DMS53 (cell line): ENCODE measurements at places on chromosomes 1 and 21.
A peak's percentile ranks its signal among the peaks of the same experiment; 100 is the strongest.

- peak; percentile 52 for DNase-seq
Observed at GRCh38 chr1:202643397-202644218, 66.6 kb downstream of the SYT2 start.

DNA sequence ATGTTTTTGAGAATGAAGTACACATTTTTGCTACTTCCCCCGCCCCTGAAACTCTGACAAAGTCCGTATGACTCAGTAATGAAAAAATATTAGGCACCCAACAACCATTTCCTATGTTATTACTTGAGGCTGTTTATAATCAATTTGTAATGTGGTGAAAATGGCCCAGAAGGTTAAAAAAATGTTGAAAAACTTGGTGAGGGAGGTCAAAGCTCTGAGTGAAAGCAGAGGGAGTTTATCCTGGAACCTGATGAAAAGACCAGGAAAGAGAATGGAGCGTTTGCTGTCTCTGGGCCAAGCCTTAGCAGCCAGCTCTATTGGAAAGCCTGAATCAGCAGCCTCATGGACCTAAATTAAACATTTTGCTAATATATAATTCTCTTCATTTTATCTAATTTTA lies 367.7 kb upstream of the NEGR1 start:
- no peak for DNase-seq

DNA sequence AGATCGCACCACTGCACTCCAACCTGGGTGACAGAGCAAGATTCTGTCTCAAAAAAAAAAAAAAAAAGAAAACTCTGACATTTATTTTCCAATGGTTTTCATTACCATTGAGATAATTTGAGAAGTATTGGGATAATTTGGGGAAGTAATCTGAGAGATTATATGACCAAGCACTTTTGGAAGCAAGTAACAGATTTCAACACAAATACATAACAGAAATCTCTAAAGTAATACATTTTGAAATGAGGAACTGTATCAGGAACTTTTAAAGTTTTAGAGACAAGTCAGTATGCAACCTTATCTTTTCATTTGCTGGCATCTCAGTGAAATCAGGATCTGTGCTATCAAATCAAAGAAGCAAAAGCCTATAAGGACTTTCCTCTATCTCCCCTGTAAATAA lies 25.4 kb upstream of the SLC16A1 start:
- no peak for DNase-seq

- no peak for DNase-seq
Observed at GRCh38 chr1:205805082-205805711, 7.8 kb downstream of the SLC41A1 start.

- DNase-seq: no peak
Observed at GRCh38 chr1:1118876-1119220, 3.0 kb upstream of the C1orf159 start.

- no peak for DNase-seq
Observed at GRCh38 chr1:154729577-154729976, 121.6 kb upstream of the ADAR start.

DNA sequence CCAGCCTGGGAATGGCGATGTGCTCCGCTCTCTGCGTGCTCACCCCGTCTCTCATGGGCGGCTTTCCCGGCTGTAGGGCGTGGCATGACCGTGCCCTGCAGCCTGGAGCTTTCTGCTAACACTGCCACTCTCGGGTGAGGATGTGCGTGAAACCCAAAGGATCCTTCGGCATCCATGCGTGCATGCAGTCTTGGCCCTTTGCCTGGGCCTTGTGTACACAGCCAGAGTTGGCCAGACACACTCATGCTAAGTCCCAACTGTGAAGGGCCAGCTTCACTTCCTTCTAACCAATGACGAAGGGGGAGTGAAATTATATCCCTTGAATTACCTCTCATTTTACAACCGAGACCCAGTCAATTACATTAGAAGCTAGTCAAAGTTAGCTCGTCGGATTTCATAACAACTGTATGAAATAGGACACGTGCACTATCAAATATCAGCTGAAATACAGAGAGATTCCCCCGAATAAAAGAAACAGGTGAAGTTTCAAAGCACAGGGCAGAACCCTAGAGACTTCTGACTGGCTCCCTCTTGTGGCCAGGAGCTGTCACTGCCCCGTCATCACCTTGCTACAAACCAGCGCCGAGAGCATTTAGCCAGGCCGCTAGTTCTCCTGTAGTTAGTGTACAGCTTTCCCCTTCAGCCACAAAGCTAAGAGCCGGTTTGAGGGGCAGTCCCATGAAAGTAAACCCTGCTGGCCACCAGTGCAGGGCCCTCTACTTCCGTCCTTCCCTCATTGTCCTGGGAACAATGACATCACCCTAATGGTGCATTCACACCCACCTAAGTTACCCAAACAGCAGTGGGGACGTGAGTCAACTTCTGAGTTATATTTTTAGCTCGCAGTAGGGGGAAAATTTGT lies 63.4 kb upstream of the COA6 start:
- DNase-seq: peak; percentile 94

GRCh38 chr1:14120895-14121294 lies 420.9 kb downstream of the PRDM2 start:
- DNase-seq: no peak

- DNase-seq: peak; percentile 88
Observed at GRCh38 chr1:6859415-6860343, 74.4 kb downstream of the CAMTA1 start.

GRCh38 chr1:94111879-94112278 lies 9.1 kb downstream of the ABCA4 start:
- no peak for DNase-seq

- DNase-seq: no peak
Observed at GRCh38 chr1:203666609-203667008, 40.0 kb downstream of the ATP2B4 start.

DNA sequence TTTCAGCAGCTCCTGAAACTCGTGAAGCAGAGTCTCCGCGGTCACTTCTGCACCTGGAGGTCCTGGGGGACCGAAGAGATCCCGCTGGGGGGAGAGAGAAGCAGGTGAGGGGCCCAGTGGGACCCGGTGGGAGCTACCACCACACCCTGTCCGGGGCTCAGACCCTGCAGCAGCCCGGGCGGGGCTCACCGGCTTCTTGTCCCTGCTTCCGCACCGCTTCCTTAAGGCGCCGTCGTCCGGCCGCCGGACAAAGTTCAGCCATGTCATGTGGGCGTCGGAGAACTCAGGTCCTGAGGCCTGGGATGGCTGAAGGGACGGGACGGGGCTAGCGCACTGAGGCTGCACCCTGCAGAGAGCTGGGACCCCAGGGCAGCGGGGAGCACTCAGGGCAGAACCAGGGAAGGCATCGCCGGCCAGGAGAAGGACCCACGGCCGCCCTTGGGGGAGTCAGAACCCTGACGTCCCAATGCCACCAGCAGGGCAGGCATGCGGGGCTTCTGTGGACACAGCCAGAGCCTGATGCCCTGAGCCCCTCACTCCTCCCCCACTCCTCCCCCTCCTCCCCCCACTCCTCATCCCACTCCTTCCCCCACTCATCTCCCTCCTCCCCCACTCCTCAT lies 2.2 kb downstream of the C1QTNF12 start:
- peak; percentile 64 for DNase-seq

- DNase-seq: no peak
Observed at GRCh38 chr1:231757101-231757404, 130.5 kb downstream of the DISC1 start.

GRCh38 chr1:39539252-39539790 lies 37.3 kb downstream of the PABPC4 start:
- peak; percentile 92 for DNase-seq

GRCh38 chr1:79322511-79323027 lies 316.0 kb upstream of the ADGRL4 start:
- DNase-seq: no peak

- DNase-seq: no peak
Observed at GRCh38 chr1:13769212-13769611, 69.2 kb downstream of the PRDM2 start.

DNA sequence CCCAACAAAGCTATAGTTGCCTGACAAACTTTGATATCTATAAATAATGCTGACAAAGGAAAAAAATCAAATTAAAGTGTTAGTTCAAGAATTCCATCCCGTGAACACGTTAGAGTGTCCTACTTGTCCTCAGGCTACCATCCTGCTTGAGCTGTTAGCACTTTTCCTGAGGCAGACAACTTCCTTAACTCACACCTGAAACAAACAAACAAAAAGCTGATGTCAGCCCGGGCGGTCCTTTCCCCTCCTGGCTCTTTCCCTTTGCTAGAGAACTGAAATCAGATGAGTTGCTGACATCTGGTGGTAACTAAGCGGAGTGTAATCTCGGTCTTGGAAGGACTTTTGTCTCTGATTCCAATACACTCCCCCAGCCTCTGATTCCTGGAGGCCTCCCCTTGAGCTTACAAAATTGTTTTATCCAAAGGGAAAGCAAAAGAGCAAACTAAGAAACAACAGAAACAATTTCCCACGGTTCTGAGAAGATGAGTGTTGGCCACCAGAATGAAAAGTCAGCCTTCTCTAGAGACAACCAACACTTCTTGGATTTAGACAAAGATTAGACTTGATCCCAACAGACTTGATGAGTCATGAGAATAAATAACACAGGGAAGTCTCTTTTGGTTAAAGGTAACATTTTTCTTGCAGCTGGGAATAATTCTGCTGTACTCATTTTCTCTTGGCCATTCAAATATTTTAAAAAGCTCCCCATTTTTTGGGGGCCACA lies 135.4 kb downstream of the PROX1 start:
- peak; percentile 95 for DNase-seq

- no peak for DNase-seq
Observed at GRCh38 chr1:180103819-180104218, 50.9 kb upstream of the QSOX1 start.

DNA sequence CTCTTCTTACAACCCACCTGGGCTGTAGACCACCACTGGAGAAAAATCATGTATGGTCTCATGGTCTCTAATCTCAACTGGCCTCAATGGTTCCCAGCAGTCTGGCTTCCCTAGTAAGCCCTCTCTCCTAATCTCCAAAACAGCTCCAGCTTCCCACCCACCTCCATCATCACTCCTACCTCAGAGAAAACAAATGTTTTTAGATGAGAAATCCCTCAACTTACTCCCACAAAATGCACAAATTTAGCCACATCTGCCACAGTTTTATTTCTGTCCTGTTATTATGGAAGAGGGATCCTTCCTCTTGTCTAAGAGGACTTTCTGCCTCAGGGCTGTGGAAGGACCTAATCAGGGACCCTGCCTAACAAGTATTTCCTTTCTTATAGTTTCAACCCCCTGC lies 32.1 kb downstream of the TP53BP2 start:
- DNase-seq: no peak

- peak; percentile 39 for DNase-seq
Observed at GRCh38 chr1:225998560-225999226, 450 bp downstream of the SDE2 start.

DNA sequence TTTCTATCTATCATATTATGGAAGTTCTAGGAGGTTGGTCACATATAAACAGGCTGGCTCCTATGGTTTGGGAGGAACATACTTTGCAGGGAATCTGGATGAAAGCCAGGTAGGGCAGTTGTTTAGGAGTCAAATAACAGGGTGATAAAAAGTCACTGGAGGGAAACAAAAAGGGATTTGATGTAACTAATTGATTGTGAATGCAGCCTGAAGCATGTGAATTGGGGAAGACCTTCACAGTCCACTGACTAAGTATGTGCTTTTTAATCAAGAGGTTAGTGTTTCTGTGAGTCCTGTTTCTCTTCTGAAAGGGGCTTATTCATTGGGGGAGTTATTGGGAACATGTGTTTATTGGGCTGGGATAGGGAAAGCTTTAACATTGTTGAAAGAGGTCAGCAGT lies 41.3 kb downstream of the HMCN1 start:
- no peak for DNase-seq

DNA sequence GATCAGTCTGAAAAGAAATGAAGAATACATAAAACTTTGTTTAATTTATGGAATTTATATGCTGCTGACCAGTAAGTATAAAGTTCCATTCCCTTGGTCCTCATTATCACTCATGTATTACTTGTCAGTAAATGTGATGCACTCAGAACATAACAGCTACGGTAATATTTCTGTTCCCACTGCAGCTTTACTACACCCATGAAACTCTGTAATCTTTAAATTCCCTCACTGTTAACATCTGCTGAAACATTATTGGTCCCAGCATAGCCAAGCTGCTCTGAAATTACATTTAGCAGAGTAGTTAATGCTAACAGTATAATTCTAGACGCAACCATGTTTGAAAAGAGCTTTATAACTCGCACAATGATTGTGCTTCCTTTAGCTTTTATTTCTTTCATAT lies 238.4 kb downstream of the GPATCH2 start:
- DNase-seq: no peak

DNA sequence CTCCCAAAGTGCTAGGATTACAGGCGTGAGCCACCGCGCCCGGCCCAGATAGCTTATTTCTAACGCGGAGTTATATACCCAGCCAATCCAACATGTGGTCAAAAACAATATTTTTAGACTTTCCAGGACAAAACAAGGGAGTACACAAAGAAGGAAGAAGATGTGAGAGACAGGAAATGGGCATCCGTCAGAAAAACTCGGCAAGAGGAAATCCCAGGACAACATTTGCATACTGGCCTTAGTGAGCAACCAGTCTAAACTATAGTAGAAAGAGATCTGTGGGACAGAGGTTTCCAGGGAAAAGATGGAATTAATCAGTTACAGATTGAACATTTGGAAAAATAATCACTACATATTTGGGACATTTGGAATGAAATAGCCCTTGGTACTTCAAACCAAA lies 11.4 kb downstream of the ARMH1 start:
- no peak for DNase-seq

DNA sequence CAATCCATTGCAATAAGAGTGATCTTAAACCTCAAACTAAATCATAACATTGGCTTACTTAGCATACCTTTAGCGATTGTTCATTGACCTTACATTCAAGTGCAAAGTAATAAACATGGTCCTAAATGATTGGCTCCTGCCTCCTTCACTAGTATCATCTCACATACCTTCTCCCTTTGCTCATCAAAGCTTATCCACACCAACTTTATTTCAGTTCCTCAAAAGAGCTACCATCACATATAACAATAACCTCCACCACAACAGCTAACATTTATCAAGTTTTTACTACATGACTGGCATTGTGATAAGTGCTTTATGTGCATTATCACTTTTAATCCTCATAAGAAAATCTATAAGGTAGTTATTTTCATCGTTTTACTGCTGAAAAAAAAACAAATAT lies 198.8 kb downstream of the COL24A1 start:
- no peak for DNase-seq

GRCh38 chr1:94688646-94689045 lies 131.5 kb upstream of the SLC44A3 start:
- no peak for DNase-seq

GRCh38 chr1:109096120-109096519 lies 5.6 kb downstream of the TMEM167B start:
- no peak for DNase-seq

GRCh38 chr1:91913018-91913417 lies 27.1 kb upstream of the TGFBR3 start:
- no peak for DNase-seq

GRCh38 chr1:212225416-212225815 lies 59.8 kb upstream of the PPP2R5A start:
- DNase-seq: no peak
